ENCODE measurements at places on chromosomes 7 and 10.

DNA sequence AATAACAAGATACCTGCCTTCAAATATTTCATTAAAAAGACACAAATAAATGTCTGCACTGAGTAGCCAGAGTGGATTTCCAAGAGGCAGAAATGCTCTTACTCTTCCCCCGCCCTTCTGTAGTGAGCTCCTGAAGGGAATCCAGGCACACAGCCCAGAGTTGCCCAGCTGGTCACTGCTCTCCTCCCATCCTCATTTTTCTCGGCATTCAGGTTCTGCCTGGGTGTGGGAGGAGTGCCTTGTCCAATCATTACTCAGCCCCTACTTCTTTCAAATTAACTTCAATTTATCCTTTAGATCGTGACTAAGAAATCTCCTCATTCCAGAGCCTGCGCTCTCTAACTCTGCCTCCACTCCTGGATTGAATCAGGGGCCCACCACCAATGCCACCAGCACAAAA, 12.2 kb downstream of the CCDC6 start:
- no peak for DNase-seq

GRCh38 chr10:92699193-92699517, 9.4 kb downstream of the HHEX start:
- DNase-seq = no peak

GRCh38 chr10:20088061-20088701, 271.9 kb downstream of the PLXDC2 start:
- DNase-seq = no peak

GRCh38 chr10:91694170-91694794, 61.4 kb upstream of the PPP1R3C start:
- no peak for DNase-seq

GRCh38 chr10:121368347-121369025, 229.8 kb downstream of the FGFR2 start:
- DNase-seq = no peak

DNA sequence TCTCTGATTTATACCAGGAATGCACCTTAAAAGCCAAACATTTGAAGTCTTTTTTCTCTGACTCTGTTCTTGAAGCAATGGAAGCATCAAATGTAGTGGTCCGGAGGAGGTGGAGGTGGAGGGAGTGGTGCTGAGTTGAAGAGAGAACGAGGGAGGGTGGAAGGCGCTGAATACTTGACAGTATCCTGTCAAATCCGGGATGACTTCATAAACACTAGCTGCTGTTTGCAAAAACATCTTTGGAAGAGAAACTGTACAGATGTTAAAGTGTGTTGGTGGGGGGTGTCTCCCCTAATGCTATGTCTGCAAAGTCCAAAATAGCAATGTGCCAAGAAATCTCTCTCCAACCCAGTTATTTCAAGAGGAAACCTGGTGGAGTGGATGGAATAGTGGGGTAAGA, 328.5 kb upstream of the AUTS2 start:
- no peak for DNase-seq

- DNase-seq = no peak
These were observed 185.2 kb downstream of the WDR37 start for GRCh38 chr10:1241322-1241890.

DNA sequence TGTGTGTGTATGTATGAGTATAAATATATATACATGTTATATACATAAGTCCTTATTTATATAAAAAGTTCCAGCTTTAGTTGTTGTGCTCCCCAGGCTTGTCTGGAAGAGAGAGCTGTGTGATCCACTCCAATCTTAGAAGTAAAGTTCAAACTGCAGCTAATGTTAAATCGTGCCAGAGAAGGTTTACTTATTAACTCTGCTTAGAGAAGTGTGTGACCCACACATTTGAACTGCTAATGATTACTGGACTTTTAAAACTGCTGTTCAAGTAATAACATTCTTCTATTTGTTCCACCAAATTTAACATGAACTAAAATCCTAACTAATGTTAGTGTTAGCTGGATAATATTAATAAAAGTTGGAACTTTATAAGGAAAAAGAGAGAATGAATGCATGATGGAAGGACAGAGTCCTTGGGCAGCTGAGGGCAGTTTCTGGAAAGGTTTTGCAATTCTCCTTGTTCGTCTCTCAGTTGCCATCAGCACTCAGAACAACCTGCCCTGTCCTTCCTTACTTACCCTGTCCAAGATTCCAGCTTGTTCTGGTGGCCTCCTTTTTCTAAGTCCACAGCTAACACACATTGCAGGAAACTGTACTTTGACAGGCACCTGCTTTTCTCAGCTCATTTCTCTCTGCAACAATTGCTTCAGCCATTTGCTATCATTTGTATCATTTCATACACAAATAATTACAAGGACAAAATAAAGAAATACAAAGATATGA, 162.6 kb downstream of the FAM107B start:
- no peak for DNase-seq

- no peak for DNase-seq
These were observed 33.6 kb downstream of the ST7 start for GRCh38 chr7:116986611-116987565.

- DNase-seq = no peak
These were observed 20.3 kb downstream of the SMURF1 start for GRCh38 chr7:99123571-99124033.

DNA sequence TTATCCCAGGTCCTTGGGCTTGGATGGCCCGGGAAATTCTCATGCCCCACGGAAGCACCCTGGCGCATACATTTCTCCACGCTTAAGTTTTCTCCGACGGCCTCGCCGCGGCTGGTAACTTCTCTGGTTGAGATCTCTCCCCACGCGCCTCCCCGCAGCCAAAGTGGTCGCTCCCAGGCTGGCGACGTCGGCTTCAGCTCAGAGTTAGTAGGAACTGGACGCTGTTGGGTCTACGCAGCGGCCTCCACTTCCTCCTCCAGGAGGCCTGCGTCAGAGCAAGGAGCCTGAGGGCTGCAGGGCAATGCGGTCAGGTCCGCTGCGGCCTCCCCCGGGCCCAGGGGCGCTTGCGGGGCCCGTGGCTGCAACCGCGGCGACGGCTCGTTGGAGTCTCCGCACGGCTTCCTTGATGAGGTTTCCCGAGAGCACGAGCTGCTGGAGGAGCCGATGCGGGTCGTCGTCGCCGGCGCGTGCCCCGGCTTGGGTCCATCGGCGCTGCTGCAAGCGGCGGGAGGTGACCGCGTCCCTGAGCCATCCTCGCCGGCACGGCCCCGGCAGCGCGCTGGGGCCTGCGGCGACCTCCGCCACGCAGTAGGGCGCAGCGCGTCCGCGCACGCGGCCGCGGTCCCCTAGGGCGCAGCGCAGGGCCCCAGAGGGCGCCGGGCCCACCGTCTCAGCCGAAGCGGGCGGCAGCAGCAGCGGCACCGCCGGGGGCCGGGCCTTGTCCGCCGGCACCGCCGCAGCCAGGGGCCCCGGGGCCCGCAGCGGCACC, 744 bp downstream of the FRAT2 start:
- DNase-seq = peak; percentile 34

GRCh38 chr7:151330661-151331060, 11.0 kb upstream of the NUB1 start:
- no peak for DNase-seq

DNA sequence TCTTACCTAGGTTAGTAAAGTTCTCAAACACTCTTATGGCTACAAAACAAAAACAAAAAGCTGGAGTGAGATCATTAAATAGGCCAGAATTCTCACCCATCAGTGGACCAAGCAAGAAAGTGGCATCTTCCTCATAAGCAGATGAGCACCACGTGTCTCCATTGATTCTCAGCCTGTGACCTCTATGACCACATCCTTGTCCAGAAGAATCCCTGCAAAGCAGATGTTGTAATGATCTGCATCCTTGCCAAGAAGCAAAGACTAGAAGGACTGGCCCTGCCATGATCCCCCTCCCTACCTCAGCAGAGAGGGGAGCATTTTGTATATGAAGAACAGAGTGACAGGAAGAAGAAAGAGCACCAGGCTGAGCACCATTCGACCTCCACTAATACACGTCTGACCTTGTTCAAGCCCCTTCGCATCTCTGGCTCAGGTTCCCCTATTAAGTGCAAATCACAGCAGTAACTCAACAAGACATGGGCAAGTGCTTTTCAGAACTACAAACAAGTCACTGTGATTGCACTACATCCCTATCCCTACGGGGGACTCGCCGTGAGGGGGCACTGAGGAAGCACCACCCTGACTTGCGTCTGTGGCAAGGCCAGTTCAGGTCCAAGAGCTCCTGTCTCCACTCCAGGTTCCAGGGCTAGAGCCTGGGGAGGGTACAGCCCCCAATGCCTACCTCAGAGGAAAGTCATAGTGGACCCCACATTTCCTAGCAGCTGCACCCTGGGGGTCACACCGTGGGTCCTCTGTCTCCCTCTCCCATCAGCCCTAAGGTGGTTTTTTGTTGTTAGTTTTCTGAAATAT, 22.2 kb upstream of the RASSF4 start:
- DNase-seq = no peak

GRCh38 chr7:41028580-41028979, 674.3 kb downstream of the INHBA start:
- DNase-seq = no peak

DNA sequence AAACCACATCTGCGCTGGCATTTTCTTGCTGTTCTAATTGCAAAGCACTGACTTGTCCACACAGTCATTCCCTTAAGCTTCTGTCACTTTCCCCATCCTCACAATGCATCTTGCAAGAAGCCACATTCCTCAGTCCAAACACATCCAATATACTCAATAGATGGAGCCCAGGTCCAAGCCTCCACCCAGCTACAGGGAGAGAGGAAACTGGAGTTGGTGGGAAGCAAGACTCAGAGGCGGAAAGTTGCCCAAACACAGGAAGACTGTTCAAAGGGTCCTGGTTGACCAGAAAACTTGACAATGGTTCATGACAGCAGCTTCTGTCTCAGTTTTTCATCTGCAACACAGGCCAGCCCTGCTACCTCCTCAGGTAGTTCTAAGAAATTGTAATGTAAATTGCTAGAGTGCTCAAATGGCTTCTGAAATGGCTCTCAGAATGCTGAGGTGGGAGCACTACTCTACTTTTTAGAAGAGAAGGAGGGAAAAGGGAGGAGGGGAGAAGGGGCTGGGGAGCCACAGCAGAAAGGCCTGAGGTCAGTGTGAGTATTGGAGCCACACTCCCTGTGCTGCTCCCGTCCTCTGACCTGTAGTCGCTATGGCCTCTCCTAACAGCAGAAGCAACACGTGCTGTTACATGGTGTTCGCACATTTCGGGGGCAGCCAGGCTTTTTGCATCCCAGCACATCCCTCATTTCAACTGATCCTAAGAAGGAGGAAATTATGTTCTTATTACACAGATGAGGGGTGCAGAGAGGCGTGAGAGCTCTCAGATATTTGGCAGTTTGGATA, 46.9 kb upstream of the GPR26 start:
- no peak for DNase-seq

DNA sequence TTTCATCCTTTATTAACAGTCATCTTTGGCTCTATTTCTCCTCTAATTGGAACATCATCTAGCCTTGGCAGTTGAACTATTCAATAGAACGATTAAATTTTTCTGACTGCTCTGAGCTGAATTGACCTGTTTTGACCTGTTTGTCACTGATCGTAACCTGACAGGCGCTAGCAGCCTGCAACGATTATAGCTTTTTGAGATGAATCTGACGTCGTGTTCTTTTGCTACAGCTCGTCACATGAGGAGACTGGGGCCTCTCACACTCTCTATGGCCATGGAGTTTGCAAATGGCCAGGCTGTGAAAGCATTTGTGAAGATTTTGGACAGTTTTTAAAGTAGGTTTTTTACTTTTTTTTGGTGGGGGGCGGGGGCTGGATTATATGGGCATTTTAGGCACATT, 229.8 kb downstream of the FOXP2 start:
- DNase-seq = no peak

GRCh38 chr10:29328983-29329382, 40.1 kb downstream of the LYZL1 start:
- DNase-seq = no peak

DNA sequence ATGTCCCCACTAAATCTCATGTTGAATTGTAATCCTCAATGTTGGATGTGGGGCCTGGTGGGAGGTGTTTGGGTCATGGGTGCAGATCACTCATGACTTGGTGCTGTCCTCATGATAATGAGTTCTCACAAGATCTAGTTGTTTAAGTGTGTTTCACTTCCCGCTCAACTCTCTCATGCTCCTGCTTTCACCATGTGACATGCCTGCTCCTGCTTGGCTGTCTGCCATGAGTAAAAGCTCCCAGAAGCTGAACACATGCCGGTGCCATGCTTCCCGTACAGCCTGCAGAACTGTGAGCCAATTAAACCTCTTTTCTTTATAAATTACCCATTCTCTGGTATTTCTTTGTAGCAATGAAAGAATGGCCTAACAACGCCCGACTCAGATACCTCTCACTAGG, 6.2 kb upstream of the PSTK start:
- DNase-seq = no peak

- DNase-seq = no peak
These were observed 107.6 kb downstream of the SEMA3E start for GRCh38 chr7:83541187-83541960.

- no peak for DNase-seq
These were observed 4.4 kb upstream of the GLI3 start for GRCh38 chr7:42241424-42241823.

- DNase-seq = no peak
These were observed 17.6 kb downstream of the MINDY3 start for GRCh38 chr10:15842556-15843169.

- no peak for DNase-seq
These were observed 105.2 kb upstream of the PRPS1L1 start for GRCh38 chr7:18132811-18133210.

GRCh38 chr10:77865580-77866324, 60.8 kb downstream of the DLG5 start:
- no peak for DNase-seq

DNA sequence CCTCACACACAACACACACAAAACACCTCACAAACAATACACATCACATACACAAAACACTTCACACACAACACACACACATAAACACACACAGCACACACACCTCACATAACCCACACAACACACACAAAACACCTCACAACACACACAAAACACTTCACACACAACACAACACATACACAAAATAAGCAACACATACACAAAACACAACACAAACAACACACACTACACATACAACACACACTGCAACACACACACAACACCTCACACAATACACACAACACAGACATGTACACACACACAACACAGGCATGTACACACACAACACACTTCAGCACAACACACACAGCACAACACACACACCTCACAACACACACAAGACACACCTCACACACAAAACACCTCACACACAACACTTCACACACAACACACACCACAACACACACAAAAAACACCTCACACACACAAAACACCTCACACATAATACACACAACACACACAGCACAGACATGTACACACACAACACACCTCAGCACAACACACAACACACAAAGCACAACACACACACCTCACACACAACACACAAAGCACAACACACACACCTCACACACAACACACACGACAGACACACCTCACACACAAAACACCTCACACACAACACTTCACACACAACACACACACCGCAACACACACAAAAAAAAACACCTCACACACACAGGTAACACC, 107.5 kb downstream of the TNS3 start:
- no peak for DNase-seq

All from stimulated activated naive CD4-positive, alpha-beta T cell (primary cell).